Stimulated activated CD4-positive, alpha-beta T cell treated with anti-CD3 and anti-CD28 coated beads, Interleukin-12 subunit alpha, Interleukin-12 subunit beta, amount 100 ng/mL, for 48 hours (primary cell): ENCODE measurements at places on chromosomes 7 and 10.

- no peak for DNase-seq
Measured at GRCh38 chr10:112932658-112933057, 17.4 kb upstream of the TCF7L2 start.

DNA sequence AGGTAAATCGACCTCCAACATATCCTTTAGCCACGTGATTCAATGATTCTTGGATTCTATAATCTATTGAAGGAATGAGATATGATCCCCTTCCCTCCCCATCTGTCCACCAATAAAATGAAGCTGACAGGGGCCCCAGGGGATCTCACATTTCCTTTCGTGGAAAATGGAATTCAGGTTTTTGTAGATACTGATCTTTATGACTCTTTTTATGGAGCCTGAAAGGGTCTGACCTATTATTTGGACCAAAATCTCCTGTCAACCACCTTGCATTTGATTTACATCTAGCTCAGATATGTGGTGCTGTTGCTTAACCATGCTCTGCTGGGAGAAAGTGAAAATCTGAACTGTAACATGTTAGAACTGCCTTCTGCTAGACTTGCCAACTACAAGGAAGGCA is 234.0 kb upstream of the CXCL12 start:
- no peak for DNase-seq

DNA sequence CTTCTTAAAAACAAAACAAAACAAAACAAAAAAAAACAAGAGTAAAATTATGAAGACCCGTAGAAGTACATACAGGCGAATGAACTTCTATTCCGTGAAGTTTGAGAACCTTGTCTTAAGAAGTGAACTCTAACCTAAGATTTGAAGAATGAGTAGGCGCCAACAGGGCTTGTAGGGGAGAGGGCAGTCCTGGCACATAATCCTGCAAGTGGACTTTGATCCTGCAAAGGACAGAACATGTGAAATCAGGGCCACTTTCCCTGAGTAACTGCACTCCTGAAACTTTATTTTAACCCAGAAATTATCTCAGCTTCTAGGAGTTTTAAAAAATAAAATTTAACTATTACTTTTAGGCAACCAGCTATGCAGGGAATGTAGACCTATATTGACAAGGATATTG is 62.0 kb downstream of the GNAT3 start:
- no peak for DNase-seq

- DNase-seq, result no peak
Measured at GRCh38 chr10:79070606-79071395, 2.0 kb downstream of the ZMIZ1 start.

- DNase-seq, result no peak
Measured at GRCh38 chr7:100604976-100605911, 3.1 kb downstream of the PCOLCE start.

DNA sequence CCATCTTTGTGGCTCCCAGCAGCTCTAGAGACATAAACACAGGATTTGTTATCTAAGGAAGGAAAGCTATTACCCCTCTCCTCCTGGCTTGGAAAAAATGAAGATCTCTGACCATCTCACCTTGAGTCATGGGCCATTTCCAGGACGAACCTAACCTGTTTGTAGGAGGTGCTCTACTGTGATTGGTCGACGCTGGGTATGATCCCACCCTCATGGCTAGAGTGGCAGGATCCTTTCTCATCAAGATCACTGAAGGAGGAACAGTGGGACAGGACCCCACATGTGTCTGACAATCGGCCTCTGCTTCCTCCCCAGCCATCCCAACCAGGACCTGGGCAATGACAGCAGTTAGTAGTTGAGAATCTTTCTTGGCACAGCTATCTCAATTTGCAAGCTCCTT is 144.1 kb downstream of the EMX2 start:
- no peak for DNase-seq

DNA sequence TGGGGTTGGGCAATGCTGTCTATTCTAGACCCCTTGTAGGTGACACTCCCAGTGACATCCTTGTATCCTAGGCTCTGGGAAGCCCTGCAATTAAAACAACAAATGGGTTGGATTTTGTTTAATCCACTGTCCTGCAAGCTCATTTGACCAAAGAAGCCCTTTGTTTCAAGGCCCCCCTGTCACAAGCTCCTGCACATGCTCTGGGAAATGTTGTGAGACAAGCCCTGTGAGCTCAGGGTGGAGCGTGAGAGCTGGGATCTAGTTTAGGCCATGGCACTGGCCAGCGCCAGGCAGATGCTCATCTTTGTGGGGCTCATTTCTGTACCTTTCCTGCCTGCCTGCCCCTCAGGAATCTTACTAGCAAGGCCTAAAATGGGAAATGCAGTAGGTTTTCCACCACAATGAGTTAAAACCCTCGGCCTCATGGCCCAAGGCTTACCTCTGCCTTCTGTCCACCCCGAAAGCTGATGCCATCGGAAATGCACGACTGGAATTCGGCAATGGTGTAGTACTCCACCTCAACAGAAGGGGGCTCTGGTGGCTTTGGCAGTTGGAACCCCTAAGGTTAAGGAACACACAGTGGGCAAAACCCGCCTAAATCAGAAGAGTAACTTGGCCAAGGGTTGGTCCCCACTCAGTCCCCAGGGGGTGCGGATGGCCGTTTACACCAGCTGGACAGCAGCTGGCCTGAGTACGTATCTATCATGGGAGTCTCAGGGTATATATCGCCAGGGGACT is 112.0 kb downstream of the NEURL1 start:
- DNase-seq, result no peak
